Cortex of kidney (tissue), 1 donor: ENCODE measurements at places on chromosomes 6 and 20.

DNA sequence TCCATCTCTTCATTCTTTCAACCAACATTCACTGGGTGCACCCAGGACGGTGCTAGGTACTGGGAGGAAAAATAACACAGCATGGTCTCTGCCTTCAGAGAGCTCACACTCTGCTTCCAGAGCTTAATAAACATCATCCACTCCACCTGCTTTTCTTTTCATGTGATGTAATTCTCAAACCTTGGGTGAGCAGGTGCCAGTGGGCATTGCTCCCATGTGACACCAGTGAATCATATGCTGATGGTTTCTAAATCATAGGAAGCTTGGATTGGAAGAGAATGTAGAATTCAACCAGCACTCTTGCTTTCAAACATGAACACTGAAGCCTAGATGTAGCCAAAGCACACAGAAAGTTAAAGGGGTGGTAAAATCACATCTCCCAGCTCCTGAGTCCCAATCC is 189.8 kb downstream of the FOXA2 start:
- no peak for DNase-seq

DNA sequence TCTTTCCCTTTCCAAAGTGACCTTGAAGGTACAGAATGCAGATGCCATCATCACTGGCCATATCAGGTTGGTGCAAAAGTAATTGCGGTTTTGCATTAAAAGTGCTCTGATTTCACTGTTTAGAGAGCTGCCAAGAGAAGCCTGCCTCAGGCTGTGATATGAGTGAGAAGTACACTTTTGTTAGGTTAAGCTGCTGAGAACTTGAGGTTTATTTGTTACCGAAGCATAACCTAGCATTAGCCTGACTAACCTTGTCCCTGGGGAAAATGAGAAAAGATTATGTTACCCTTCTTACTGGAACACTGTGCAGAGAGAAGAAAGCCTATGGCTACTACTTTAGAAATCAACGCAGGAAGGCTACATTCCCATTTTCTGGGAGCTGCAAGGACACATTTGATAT is 70.5 kb upstream of the RBM24 start:
- DNase-seq: no peak

DNA sequence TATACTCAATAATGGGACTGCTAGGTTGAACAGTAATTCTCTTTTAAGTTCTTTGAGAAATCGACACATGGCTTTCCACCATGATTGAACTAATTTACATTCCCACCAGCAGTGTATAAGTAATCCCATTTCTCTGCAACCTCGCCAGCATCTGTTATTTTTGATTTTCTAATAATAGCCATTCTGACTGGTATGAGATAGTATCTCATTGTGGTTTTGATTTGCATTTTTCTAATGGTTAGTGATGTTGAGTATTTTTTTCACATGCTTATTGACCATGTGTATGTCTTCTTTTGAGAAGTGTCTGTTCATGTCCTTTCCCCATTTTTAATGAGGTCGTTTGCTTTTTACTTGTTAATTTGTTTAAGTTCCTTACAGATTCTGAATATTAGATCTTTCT is 66.5 kb downstream of the STK4 start:
- DNase-seq: no peak

DNA sequence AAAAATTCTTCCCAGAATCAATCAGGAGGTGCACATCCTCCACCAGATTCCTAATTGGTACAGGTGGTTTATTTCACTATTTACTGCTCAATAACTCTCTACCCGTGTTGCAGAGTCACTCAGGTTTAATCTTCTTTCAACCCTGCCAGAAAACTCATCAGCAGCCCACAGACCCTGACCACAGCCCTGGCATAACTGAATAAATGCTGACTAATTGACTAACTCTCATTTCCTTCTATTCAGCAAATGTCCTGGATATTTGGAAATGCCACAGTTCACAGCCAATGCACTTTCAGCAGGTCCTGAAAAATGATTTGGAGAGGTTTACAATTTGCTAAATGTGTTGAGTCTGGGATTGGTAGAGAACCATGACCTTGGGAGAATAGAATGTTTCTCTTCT is 62.3 kb downstream of the TRMT6 start:
- DNase-seq: no peak

- no peak for DNase-seq
Observed at GRCh38 chr20:3106658-3107463, 22.3 kb upstream of the AVP start.

- DNase-seq: no peak
Observed at GRCh38 chr20:313948-314347, 11.4 kb upstream of the SOX12 start.

DNA sequence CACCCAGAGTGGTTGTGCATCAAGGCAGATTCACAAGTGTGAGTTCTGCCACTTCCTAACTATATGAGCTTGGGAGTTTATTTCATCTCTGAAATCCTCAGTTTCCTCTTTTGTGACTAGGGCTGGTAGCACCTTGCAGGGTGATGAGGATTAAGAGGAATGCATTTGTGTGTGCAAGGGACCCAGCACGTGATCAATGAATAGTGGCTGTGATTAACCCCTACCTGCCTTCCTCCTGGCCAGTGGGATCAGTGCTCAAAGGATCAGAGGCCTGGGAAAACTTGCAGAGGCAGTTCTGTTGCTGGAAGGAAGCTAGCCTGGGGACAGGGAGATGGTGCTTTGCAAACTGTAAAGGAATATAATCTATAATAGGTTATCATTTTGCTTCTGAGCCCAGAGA is 7.3 kb downstream of the SDC4 start:
- no peak for DNase-seq

GRCh38 chr20:4234128-4234527 is 218.8 kb upstream of the RNF24 start:
- no peak for DNase-seq

- DNase-seq: no peak
Observed at GRCh38 chr6:135299256-135299655, 118.1 kb downstream of the MYB start.

- DNase-seq: no peak
Observed at GRCh38 chr6:144953552-144954240, 668.6 kb downstream of the UTRN start.

GRCh38 chr6:40856271-40856670 is 182.8 kb downstream of the UNC5CL start:
- no peak for DNase-seq

GRCh38 chr6:24356310-24356973 is 1.4 kb downstream of the DCDC2 start:
- DNase-seq: no peak

- DNase-seq: no peak
Observed at GRCh38 chr6:158863646-158864045, 44.5 kb upstream of the EZR start.

DNA sequence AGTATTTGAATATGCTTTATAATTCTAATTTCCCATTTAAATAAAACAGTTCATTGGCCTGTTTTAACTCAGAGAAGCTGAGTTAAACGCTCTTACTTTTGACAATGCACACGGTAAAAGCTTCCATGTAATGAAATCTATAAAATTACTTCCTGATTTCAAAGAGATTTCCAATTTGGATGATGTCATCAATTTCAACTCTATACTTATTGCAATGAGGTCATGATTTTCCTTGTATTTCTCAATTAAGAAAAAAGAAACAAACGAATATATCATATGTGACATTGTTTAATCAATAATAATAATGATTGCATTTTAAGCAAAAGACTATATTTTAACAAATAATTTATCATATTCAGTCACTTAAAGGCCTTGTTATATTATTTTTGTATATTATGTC is 926.1 kb upstream of the MANEA start:
- DNase-seq: no peak

DNA sequence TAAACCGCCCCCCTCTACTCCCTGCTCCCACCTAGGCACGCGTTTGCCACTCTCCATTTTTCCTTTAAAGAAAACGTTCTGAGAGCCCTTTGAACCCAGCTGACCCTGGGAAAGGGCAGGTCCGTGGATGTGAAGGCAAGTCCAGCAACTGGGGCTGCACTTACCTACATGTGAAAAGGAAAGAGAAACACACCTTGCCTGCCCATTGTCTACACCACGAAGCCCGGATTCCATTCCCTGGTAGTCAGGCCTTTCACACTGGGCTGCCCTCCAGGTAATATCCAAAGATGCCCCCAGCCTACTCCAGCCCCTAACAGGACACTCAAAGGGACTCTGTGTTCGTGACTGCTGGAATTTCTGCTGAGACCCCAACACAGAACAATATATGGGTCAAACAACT is 94.4 kb downstream of the CD83 start:
- DNase-seq: no peak

GRCh38 chr20:10609770-10610169 is 64.0 kb downstream of the JAG1 start:
- DNase-seq: no peak

DNA sequence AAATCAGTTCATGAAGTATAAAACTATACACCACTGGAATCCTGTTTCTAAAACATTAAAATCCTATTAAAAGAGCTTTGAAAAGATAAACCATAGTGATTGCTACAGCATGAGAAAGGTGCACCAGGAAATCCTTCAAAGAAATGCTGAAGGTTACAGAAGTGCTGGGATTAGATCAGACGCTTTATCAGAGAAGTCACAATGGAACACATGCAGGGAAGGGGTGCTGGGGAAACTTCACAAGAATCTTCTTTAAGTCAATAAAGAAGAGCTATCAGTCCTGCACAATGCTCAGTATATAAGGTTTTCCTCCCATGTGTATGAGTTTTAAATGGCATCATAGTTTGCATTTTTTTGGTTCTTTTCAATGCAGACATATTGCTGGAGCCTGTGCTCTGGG is 137.7 kb upstream of the SLC22A16 start:
- DNase-seq: no peak

- DNase-seq: no peak
Observed at GRCh38 chr6:66340736-66341135, 633.7 kb upstream of the EYS start.

GRCh38 chr6:79463621-79464050 is 73.6 kb downstream of the LCA5 start:
- no peak for DNase-seq

GRCh38 chr6:151493804-151494234 is at the start of gene CCDC170:
CCDC170 (plus strand) TSS chr6:151494017; CDS start chr6:151494129, 112 bp downstream.
- no peak for DNase-seq

GRCh38 chr6:135088818-135089809 is 34.5 kb upstream of the HBS1L start:
- DNase-seq: no peak

DNA sequence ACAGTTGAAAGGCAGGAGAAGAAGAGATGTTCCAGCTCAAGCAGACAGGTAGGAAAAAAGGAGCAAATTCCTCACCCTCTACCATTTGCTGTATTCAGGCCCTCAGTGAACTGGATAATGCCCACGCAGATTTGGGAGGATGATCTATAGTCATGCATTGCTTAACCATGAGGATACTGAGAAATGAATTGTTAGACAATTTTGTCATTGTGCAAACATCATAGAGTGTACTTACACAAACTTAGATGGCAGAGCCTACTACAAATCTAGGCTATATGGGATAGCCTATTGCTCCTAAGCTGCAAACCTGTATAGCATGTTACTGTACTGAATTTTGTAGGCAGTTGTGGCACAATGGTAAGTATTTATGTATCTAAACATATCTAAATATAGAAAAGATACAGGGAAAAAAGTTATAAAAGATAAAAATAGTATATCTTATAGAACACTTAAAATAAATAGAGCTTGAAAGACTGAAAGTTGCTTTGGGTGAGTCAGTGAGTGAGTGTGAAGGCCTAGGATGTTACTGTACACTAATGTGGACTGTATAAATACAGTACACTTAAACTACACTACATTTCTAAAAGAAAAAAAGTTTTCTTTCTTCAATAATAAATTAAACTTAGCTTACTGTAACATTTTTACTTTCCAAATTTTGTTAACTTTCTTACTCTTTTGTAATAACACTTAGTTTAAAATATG is 672.3 kb downstream of the UTRN start:
- no peak for DNase-seq

DNA sequence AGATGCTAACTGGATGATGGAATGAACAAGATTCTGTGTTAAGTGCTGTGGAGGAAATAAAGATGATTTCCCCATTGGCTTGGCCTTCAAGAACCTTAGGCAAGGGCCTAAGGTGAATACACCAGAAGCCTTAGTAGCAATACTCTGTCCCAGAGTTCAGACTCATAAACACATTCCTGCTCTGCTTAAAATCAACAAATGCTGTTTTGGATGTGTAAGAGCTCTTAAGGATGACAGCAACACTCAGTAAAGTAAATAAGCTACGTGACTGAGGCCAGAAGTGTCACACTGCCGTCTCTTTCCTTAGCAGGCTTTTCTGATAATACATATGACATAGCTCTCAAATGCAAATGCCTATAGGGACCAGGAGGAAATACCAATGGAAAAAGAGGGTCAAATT is 90.6 kb downstream of the EYA2 start:
- DNase-seq: no peak

- no peak for DNase-seq
Observed at GRCh38 chr6:134287859-134288537, 29.9 kb downstream of the SGK1 start.

DNA sequence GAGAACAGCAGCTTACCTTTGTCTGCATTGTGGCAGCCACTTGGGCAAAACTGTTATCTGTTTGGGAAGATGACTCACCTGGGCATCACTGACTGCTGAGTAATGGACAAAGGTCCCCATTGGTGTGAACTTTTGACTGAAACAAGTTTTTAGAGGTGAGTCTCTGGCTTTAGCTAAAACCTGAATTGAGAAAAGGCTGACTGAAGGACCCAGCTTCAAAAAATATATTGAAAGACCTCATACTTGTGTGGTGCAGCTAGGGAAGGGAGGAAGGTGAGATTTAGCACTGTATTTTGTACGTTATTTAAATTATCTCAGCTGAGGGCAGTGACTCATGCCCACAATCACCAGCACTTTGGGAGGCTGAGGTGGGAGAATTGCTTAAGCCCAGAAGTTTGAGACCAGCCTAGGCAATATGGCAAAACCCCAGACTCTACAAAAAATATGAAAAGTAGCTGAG is 4.5 kb upstream of the CITED2 start:
- DNase-seq: no peak

DNA sequence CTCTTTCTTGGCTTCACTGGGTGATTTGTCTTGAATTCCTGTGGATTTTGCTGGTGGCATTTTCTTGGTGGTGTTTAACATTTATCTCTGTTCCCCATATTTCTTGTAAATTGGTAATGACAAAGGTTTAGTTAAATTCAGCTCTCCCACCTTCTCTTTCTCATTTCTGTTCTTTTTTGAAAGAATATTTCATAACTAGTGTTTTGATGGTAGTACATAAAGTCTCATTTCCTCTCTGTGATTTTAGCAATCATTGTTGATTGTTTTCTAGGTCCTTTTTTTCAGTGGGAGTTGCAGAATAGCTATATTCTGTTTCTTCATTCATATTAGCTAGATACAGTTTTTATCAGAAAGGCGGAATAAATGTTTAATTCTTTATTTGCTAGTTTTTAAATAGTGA is 73.1 kb downstream of the QKI start:
- no peak for DNase-seq

- no peak for DNase-seq
Observed at GRCh38 chr20:14632906-14633305, 295.5 kb upstream of the FLRT3 start.
